ENCODE measurements at places on chromosomes 2 and 18.

- DNase-seq = no peak
Measured at GRCh38 chr2:237732790-237733381, 65.7 kb upstream of the RBM44 start.

GRCh38 chr2:224668123-224668909 lies 47.8 kb downstream of the CCDC195 start:
- DNase-seq = no peak

DNA sequence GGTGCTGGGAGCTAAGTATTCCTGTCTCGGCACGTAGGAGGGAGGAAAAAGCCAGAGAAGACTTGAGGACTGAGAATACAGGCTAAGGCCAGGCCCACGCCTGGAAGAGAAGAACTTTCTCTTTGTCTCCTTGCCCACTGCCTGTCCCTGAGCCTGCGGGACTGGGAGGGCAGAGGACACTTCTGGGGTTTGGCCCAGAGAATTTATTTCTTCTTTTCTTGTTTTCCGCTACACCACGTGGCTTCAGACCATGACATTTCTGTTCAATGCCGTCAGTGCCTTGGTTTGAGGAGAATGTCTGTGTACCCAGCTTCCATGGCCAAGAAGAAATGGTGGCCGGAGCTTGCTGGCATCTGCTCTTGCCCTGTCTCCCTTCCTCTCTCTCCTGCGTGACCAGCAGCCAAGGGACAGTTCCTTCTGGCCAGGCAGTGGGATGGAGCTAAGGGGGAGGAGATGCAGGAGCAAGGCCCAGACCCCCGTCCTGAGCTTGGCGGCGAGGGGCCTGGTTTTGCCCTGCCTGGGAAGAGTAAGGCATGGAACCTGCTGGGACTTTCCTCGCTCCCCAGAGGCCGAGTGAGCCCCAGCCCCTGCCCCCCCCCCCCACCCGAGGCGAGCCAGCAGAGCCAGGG lies 140.3 kb downstream of the KLHL29 start:
- DNase-seq = no peak

DNA sequence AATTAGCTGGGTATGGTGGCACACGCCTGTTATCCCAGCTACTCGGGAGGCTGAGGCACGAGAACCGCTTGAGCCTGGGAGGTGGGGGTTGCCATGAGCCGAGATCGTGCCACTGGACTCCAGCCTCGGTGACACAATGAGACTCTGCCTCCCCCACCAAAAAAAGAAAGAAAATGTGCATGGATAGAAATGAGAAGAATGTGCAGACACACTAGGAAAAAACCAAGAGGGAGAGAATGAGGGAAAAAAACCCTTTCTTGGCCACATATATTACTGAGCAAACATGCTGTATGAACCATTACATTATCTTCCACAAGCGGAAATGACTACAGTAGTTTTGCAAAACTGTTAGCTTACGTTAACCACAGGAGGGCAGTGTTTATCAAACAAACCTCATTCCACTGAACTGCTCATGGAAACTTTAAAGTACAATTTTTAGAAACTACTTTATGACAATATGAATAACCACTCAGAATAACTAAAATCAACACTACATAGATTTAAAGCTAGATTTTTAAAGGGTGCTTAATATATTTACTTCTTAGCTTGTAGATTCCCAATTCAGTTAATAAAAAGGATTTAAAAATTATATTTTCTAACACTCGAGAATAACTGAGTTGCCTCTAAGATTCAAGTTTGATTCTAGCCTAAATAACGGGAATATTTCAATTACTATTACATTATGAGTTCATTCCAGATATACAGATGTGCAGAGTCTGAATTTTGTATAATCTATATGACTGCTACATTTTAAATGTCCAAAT lies 26.4 kb downstream of the ASXL2 start:
- DNase-seq = no peak

DNA sequence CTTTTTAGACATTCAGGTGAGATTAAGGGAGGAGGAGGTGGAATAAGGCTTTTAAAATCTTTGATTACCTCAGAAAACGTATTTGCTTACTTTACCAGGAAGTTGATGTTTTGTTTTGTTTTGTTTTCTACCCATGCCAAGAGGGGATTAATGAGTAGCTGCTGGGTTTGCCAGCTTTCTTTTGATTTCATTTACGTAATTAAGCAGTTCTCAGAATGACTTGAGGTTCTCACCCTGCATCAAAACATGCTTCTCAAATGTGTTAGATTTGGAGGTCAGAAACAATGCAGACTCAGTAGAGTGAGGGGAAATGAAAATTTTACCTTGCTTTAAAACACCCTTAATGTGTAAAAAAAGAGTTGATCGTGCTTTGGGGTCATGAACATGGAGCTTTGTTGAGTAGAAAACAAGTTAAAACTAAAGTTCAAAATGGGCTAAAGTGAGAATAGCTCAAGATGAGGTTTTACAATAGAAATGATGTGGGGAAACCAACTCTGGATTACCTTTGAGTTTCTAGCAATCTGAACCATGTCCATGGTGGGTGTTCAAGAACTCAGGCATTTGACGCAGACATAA lies 217.1 kb upstream of the EPAS1 start:
- DNase-seq = no peak

DNA sequence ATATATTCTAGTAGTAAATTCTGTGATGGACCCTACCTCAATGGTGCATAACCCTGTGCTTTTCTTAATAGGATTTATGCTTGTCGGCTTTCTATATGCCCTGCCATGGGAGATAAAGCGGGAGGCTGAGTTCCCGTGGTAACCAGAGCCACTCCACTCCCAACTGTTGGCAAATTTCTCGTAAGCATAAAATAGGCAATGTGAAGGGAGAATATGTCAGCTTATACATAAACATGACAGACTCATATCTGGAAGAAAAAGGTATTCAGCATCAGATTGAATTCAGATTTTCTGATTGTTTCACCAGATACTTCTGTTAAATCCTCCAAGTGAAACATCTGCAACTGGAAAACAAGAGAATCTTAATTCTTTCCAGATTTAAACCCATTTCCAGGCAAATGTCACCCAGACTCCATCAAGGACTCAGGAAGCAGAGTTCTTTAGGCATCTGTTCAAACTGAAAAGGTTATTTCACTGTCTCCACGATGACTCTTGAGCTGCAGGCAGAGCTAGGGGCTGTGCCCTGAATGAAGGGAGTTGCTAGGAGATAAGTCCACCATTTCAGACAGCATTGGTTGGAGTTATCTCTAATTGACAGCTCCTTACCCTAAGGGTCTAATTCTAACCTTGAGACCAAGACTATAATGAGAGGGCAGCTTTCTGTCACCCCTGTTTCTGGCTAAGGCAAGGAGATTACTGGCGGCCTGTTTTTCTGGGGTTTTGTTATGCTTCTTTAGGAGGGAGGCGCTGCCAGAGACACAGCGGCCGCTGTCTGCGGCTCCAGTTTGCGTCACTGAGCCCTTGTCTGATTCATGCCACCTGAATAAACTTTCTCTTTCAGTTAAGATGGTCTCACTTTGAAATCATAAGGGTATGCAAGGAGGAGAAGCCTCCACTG lies 381.3 kb downstream of the SOX11 start:
- peak; percentile 78 for DNase-seq

- DNase-seq = no peak
Measured at GRCh38 chr2:56224316-56224715, 40.5 kb downstream of the CCDC85A start.

DNA sequence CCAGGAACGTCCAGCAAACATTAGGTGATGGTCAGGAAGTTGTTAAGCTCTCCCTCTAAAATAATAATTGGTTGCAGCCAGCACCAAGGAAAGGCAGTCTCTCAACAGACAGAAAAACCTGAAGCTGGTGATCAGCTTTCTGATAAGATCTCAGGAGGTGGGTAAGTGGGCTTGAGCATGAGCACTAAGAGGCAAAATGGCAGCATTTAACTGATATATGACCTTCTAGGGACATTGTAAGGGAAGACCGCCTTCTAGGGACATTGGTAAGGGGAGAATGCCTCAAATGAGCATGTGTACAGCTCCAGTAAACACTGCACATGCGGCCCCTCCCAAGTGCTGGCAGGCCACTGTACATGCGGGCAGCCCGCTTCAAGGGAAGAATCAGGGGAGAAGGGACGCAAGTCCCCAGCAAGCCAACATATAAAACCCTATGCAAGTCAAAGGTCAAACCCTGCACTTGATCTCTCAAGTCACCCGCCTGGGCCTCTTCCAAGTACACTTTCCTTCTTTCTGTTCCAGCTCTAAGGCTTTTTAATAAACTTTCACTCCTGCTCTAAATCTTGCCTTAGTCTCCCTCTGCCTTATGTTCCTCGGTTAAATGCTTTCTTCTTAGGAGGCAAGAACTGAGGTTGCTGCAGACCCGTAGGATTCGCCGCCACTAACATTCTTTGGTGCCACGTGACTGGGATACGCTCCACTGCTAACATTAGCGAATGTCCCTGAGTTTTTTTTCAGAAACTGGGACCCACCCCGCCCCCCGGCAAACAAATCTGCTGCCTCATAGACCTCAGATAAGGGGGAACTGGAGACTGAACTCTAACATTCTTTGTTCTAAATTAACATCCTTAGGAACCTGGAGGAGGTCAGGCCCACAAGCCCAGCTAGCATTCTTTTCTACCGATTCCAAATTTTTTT lies 463.8 kb downstream of the LPIN1 start:
- DNase-seq = no peak

DNA sequence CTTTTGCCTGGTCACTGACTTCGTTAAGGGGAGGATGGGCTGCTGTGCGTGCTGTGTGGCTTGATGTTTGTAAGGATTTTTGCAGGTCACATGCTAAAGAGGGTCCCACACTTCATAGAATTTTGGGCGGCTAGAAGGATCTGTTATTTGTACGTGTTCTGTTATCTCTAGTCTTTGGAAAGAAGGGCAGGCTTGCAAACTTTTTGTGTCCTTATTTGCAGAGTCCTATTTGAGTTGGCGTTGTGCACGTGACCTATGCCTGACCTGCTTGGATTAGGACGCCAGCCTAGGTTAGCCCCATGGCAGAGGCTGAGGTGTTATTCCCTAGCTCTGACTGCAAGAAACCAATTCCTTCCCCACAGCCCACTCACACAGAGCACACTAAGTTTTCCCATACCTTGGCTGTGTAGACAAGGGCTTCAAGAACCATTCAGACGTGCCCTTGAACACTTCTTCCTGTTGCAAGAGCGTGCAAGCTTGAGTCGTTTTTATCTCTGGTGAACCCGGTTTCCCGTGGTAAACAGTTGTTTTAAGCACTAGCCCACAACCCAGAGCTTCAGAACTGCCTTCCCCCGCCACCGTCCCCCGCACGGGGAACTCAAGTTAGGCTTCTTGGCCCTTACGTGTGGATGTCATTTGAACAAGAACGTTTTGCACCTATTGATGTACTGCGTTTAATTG lies 94.6 kb downstream of the LDLRAD4 start:
- DNase-seq = no peak

DNA sequence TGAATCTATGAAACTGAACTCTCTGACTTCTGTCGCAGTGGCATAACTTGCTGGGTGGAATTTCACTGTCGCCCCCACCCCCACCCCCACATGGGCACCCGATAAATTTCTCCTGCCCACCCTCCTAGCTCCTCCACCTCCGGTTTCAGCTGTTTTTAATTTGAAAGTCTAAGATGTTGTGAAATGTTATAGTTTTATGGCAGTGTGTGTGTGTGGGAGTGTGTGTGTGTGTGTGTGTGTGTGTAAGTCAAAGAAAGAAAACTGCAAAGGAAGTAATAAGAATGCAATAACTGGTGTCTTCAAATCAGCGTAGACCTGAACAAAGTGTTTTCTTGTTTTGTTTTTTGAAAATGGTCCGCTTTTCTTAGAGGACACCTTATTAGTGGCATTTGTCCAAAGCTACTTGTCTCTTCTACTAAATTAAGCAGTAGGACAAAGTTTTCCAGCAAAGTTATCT lies 388 bp downstream of the DTNA start:
- DNase-seq = no peak

DNA sequence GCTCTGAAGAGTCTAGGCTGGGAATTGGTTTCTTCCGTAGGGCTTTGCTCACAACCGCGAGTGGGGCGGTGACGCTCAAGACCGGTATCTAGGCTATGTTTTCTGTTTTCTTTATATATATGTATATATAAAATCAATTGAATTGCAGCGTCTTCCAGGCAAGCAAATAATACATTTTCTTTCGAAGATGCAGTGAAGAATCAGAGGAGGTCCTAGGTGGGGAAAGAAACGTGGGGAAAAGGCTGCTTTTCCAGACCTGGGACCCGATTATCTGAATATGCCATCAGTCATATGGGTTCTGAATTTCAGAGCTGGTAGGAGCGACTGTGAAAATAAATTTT lies 714 bp upstream of the SCN9A start:
- no peak for DNase-seq

DNA sequence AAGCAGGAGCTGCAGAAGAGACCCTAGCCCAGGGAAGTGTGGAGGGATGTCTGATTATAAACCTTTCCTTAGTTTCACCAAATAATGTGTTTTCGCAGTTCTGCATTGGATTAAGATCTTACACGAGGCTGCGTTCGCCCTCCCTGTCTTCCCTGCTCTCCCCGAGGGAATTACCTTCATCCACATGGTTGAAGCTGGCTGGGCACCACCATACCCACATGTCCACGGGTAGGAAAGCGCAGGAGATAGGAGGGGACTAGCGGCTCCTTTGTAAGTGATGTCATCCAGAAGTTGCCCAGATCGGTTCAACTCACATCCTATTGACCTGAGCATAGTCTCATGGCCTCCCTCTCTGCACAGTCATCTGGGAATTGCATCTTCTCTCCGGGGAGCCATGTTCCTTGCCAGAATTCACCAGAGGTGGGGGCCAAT lies 1.1 kb downstream of the TTL start:
- no peak for DNase-seq

DNA sequence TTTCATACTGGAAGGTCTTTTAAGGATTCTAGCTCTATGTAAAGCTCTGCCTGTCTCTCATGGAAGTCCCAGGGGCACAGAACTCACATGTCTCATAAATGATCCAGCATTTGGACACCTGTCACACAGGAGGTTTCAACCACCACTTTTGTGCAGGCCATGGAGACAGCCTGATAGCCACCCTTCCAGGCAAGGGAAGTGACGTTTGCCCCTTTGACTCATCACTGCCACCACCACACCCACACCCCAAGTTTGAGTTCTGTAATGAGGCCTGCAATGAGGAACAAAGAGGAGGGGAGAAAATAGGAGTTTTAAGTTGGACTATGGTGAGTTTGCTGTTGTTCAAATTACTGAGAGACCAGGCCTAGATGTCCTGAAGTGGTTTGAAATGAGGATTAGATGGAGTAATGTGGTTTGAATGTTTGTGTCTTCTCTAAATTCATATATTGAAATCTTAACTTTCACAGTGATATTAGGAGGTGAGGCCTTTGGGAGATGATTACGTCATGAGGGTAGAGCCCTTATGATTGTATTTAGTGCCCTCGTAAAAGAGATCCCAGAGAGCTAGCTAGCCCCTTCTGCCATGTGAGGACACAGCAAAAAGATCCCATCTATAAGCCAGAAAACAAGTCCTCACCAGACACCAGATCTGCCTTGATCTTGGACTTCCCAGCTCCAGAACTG lies 175.3 kb upstream of the EPHA4 start:
- no peak for DNase-seq

DNA sequence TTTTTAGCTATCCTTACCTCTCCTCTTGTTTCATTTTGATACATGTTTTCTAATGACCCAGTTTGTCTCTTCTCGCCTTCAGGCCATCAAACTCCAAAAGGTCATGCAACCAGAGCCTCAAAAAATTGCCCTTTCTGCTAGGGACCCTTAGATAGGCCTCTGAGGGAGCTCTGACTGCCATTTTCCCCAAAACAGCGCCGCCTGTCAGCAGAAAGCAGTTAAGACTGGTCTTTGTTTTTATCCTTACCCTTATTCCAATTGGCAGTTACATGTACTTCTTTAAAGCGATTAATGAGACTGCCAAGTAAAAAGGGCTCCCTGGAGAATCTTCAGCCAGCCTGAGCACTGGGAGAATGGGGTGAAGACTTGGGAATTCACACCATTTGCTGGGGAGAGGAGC lies 55.1 kb upstream of the RIT2 start:
- DNase-seq = no peak

Data from ecto neural progenitor cell (in vitro differentiated cells).